ENCODE measurements at places on chromosomes 11 and 22.

GRCh38 chr11:128135451-128135850, 451.9 kb downstream of the ETS1 start:
- DNase-seq = peak; percentile 68

DNA sequence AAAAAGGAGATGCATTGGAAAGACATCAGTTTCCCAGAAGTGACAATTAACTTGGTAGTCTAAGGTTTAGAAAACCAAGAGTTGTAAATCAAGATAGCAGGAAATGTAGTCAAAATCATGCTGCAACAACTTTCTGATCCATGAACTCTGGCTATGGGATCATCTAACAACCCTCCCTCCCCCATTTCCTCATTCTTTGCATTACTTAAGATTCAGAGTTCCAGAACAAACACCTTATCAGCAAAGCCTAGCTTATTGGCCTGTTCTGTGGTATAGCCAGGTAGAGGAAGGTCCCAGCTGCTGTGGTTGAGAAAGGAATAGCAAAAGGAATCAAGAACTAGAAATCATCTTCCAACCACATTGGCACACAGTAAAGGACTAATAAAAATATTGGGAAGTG, 651.1 kb downstream of the METTL15 start:
- peak; percentile 26 for DNase-seq

GRCh38 chr22:47474464-47474863, 712.0 kb downstream of the TBC1D22A start:
- no peak for DNase-seq

- DNase-seq = no peak
Measured at GRCh38 chr11:114000526-114000925, 25.6 kb downstream of the HTR3A start.

DNA sequence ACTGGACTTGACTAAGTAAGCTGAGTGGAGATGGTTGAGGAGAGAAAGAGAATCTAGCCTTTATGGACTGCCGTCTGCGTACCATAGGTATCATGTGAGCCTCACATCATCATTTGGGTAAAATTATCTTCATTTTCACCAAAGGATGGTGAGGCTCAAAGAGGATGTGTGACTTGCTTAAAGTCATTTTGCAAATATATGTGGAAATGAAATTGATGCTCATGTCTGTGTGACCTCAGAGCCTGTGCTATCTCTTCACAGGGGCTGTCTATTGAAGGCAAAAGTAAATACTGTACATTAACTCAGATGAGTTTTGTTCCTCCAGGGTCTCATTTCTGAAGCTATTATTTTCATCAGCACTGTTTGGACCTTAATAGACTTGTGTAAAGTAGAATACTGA, 83.3 kb upstream of the ALKBH3 start:
- DNase-seq = no peak

- no peak for DNase-seq
Measured at GRCh38 chr11:4090258-4090657, 4.3 kb upstream of the RRM1 start.

DNA sequence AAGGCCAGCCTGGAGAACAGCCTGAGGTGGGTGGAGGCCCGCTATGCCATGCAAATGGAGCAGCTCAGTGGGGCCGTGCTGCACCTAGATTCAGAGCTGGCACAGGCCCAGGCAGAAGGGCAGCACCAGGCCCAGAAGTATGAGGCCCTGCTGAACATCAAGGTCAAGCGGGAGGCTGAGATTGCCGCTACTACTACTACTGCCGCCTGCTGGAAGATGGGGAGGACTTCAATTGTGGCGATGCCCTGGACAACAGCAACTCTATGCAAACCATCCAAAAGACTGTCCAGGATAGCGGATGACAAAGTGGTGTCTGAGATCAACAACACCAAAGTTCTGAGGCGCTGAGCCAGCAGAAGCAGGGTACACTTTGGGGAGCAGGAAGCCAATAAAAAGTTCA, 3.1 kb upstream of the TMEM218 start:
- peak; percentile 4 for DNase-seq

DNA sequence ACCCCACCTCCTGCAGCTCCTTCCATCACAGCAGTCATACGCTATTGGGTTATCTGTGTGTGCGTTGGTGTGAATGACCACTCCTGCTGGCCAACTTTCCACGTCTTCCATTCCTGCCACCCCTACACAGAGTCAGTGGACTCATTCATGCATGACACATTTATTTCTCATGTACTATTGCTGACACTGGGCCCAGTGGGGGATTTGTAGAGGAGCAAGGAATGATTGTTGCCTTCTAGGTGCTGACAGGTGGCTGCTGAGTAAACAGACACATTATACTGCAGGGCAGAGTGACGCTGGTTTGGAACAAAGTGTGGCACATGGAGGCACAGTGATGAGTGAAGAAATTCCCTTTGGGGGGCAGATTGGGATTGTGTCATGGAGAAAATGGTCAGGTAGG, 113.9 kb downstream of the CCDC81 start:
- DNase-seq = no peak

GRCh38 chr22:25051073-25051472, 98.6 kb downstream of the KIAA1671 start:
- DNase-seq = no peak

GRCh38 chr11:10622957-10623791, 54.7 kb upstream of the LYVE1 start:
- no peak for DNase-seq

GRCh38 chr22:49547751-49548239, 279.9 kb downstream of the BRD1 start:
- no peak for DNase-seq

- DNase-seq = peak; percentile 2
Measured at GRCh38 chr11:117621226-117621625, 175.8 kb downstream of the DSCAML1 start.

- DNase-seq = no peak
Measured at GRCh38 chr22:38866399-38867123, 5.5 kb downstream of the CBX6 start.

- no peak for DNase-seq
Measured at GRCh38 chr11:116126562-116126961, 622.3 kb upstream of the CADM1 start.

DNA sequence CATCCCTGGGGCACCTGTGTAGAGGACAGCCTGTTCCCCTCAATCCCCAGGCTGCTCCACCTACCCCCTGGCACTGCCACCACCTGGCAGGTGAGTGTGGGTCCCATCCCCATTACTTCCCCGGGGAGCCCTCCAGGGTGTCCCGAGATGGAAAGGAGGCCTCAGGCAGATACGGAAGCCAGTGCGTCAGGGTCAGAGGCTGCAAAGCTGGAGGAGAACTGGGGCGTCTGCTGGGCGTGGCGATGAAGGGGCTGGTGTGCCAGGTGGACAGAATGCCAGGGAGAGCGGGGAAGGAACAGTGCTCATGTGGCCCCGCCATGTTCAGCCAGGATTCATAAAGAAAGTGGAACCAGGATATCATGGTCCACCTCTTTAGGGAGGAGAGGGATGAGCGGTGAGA, 7.8 kb downstream of the YPEL1 start:
- DNase-seq = no peak

DNA sequence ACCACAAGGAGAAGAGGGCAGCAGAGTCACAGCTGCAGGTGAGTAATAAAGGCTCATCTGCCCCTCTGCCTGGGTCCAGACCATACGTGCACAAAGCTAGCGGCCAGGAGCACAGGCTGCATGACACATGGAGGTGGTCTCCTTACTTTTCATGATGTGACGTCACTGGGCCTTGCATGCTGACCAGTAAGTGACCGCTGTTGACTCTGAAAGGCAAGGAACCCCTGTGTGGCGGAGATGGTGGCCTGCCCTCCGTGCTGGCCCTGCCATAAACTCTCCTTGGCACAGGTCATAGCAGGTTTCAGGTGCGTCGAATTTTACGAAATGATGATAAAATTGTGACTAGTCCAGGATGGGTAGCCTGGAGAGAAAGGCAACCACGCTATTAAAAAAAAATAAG, 7.6 kb upstream of the PARVG start:
- DNase-seq = no peak

All from AG10803 (cell line).